ENCODE measurements at places on chromosomes 2 and 18.
A peak's percentile ranks its signal among the peaks of the same experiment; 100 is the strongest.

DNA sequence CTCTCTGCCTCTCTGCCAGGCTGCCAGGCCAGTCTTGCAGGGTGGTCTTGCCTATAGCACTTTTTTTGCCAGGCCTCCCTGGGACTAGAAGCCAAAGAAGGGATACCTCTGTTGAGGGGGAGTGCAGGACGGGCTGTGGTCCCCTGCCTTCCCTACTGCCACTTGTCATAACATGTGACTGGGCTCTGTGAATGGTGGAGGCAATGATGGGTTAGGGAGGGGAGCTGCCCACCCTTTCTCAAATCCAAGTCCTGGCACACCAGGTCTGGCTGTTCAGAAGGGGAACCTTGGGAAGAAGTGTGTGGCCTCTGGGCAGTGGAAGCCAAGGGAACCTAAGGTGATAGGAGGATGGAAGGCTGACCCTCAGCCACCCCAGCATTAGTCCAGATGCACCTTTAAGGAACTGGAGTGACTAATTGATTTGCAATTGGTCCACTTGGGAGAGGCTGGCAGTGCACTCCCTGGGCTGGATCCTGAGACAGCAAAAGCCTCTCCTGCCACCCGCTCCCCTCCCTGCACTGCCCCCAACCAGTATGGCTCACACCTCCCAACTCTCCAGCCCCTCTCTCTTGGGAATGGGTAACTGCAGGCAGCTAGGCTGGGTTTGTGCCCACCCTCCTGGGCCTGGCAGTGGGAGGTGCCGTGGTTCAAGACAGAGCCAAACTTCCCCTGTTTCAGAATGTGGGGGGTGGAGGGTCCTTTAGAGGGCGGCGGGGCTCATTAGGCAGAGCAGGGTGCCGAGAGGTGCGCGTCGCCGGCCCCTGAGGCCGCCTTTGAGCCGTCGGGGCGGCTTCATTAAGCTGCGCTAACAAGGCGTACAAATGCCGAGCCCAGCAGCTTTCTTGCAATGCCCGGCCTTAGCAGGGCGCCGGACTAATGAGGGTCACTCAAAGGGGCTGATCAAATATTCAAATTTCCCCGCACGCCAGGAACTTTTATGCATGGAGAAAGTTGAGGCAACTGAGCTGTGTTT, 4.5 kb upstream of the SIX3 start:
- peak; percentile 41 for DNase-seq

- no peak for DNase-seq
Measured at GRCh38 chr2:196607073-196607472, 32.4 kb upstream of the CCDC150 start.

DNA sequence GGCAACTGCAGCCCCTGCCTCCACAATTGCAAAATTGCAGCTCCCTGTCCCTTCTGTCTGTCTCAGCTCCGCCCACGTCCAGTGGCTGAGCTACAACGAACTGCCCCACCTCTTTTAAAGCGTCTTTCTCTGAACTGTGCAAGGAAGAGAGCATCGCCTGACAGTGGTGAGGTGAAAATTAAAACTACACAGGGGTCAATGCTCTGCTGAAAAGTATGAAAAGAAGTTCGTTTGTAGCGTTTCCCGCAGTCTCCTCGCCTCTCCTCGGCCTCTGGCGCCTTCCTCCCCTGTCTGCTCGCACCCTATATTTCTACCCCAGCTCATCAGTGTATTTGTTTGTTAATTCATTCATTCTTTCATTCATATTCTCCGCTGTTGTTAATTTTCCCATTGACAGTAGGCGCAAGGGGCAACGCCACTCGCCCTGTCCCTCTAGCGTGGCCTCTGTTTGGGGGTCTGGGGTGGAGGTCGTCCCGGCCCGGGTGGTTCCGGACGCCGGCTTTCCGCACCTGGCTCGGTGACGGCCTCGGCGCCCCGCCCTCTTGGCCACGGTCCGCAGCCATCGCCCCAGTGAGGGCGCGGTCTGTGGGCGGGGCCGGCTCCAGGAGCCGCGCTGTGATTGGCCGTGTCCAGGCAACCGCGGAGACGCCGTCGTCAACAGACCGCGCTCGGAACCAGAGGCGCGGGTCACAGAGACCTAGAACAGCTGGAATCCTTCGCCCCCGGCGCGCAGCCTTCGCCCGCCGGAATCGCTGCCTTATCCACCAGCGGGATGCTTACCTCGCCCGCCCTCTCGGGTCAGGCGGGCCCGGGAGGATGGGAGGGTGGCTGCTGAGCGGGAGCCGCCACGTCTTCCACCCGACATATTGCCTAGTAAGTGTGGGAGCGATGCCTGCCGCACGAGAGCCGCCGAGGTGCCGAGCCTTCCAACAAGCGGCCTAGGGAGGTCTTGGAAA, at the start of gene VWA3B:
Gene VWA3B, plus strand, starts transcription at position 677 of the 956 bp plus-strand sequence. CDS start 5,926 bp downstream, outside the sequence.
- DNase-seq, result no peak

DNA sequence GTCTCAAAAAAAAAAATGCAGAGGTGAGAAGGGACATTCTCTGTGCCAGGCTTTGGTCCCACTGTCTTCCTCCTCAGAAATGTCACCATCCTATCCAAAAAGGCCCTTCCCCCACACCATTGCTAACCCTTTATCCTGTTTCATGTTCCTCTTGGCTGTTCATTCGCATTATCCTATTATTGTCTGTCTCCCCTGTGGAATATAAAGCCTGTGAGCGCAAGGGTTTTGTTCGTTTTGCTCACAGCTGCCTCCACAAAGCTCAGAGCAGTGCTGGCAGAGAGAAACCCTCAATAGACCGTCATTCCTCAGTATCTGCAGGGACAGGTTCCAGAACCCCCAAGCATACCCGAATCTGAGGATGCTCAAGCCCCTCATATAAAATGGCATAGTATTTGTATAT, 91.8 kb downstream of the LOXHD1 start:
- DNase-seq, result no peak

- DNase-seq, result no peak
Measured at GRCh38 chr2:21467910-21468309, 344.1 kb downstream of the TDRD15 start.

DNA sequence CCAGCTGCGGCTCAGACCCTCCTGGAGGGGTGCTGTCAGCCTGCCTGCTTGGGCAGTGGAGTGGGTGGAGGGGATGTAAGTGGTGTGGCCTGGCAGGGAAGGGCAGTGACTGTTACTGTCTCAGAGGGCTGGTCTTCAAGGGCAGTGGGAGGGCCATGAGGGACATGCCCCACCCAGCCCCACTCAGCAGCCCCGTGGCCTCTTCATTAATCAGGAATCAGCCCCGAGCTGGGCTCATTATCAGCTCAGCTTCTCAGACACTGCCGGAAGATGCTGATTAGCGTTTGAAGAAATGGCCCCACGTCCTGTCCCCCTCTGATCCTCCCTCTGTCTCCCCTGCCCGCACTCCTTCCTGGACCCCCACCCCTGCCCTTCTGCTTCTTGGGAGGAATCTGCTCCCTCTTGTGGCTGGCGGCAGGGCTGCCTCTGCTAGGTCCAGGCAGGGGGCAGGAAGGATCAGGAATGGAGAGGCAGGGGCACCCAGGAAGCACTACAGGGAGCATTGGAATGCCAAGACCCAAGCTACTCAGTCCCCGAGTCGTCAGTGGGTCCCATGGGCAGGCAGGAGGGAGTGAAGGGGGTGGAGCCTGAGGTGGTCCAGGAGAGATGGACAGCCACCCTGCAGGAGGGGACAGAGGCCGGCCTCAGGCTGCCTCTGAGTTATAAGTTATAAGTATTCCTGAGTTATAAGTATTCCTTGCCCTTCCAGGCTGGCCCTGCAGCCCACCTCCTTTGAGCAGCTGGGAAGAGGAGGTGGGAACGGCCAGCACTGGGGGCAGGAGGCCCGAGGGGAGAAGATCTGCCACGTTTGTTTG, 7.0 kb downstream of the ASIC4 start:
- DNase-seq, result peak; percentile 60

- no peak for DNase-seq
Measured at GRCh38 chr2:148880636-148881035, 5.6 kb downstream of the KIF5C start.

DNA sequence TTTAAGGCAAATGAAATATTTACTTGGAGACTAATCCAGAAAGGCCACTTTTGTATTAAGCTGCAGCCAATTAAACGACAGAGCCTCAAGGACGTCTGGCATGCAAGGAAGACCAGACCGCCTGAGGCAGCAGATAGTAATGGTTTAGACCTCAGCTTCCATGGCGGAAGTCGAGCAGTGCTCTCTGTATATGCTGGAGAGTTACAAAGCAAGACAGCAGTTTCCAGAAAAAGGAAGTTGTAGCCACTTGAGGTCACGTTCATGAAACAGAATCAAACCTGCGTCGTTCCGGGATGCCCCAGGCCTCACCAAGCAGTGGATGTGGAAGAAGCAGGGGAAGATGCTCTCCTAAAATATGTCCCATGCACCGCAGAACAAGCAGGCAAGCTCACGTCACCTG, 142.0 kb downstream of the PTGR3 start:
- peak; percentile 77 for DNase-seq

DNA sequence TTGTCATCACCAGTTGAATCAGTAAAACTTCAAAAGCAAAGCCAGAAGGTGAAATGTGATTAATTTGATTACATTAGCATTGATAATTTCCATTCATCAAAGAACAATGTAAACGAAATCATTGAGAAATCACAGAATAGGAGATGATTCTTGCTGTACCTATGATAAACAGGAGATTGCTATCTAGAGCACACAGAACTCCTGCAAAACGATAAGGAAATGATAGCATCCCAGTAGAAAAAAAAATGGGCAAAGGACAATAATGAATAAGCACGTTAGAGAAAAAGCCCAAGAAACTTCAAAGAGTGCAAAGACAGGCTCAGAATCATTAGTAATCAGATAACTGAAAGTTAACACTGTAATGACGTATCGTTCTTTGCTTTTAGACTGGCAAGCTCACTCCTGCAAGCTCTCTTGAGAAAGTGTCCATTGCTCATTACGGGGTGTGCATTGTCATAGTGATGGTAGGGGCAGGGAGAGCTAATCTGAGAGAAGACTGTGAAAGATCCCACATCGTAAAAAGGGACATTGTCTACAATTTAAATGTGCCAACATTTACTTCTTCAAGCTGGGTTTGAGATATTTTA, 143.6 kb downstream of the SPP2 start:
- DNase-seq, result no peak

DNA sequence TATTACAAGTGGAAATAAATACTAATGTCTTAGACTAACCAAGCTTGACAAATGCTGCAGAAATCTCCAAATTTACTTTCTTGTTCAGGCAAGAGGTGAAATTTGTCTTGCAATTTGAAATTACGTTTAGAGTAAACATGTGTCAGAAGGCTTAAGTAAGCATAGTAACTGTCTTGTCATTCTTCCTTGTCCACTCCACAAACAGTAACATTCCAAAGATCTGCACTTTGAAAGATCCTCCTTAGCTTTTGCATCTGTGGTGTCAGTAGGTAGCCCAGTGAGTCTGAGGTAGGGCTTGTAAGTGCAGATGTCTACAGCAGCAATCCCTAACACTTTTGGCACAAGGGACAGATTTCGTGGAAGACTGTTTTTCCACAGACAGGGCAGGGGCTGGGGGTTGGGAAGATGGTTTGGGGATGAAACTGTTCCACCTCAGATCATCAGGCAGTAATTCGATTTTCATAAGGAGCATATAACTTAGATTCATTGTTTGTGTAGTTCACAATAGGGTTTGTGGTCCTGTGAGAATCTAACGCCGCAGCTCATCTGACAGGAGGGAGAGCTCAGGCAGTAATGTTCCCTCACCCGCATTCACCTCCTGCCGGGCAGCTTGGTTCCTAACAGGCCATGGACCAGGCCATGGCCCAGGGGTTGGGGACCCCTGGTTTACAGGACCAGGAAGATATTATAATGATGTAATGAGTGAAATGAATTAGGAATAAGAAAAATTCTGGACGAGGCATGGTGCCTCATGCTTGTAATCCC, 18.6 kb downstream of the RASGRP3 start:
- no peak for DNase-seq

DNA sequence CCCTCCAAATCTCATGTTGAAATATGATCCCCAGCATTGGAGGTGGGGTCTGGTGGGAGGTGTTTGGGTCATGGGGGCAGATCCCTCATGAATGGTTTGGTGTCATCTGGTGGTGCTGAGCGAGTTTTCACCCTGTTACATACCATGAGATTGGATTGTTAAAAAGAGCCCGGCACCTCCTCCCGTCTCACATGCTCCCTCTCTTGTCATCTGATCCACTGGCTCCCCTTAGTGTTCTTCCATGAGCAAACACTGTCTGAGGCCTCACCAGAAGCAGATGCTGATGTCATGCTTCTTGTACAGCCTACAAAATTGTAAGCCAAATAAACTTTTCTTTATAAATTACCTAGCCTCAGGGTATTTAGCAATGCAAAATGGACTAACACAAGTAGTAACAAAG, 405.0 kb upstream of the SLC39A10 start:
- no peak for DNase-seq

DNA sequence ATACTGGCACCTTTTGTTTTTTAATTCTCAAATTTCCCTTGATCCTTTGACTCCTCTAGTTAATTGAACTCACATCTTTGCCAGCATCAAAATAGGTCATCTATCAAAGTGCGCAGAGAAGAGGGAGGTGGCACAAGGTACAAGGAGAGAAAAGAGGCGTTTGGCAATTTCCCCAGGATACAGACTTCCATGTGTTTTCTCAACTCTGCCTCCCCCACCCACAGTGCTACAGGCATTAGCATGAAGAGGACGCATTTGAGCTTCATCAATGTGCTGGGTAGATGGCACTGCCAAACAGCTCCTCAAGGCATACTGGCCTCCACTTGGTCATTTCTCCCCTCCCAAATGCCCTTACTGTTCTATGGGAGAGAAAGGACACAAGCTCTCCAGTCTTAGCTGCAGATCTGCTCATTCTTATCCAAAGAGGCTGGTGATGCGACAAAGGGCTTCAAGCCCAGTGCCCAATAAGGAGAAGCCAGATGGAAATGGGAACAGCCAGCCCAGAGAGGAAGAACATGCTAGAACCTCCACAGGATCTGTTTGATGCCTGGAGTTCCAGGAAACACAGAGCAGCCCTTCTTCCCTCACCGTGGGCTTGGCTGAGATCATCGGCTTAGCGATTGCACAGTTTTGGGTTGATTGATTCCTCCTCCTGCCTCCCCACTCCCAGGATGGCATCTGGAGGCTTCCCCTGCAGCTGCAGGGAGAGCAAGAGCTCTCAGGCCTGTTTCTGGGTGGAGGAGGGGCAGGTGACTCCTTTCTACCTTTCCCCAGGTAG, 144.7 kb upstream of the SMAD2 start:
- no peak for DNase-seq

DNA sequence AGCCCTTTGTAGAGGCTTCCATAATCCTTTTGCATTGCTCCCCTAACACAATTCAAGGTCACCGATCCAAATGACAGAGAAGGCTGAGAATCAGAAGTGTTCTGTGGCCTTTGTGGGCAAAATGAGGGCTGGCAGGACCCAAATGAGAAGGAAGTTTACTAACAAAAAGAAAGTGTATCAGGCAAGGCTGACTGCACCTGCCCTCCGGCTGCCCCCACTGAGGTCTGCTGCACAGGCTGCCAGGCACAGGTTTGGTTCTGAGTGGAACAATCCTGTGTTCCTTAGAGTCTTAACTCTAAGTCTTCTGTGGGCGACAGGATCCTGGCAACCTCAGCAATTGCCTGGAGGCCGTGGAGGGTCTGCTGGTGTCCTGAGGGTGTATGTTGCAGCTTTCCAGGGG, 568.5 kb downstream of the CMPK2 start:
- no peak for DNase-seq

- no peak for DNase-seq
Measured at GRCh38 chr2:172096626-172097547, 5.8 kb downstream of the DLX2 start.

All from KBM-7 (cell line).